Effector memory CD8-positive, alpha-beta T cell (primary cell): ENCODE measurements at places on chromosomes 5 and 9.

- H3K27ac ChIP-seq = no peak overlapping the region
- H3K36me3 ChIP-seq = no peaks in the 10 kb centered on the region
- peaks cover 3% of the 10 kb centered on the region for H3K27me3 ChIP-seq
- H3K4me3 ChIP-seq = no peak overlapping the region
- no peak for DNase-seq
These were observed 174.8 kb downstream of the SLC12A2 start for GRCh38 chr5:128258372-128258771.

DNA sequence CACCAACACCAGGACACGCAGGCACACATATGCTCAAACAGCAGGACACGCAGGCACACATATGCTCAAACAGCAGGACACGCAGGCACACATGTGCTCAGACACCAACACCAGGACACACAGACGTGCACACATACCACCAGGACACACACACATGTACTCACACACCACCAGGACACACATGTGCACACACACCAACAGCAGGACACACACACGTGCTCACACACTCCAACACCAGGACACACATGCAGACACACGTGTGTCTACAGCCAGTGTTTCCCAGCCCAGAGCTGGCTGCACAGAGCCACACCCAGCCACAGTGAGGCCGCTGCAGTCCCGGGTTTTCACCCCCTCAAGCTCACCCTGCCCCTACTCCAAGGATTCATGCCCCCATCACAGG is 25.0 kb upstream of the SLC12A7 start:
- H3K4me1 ChIP-seq = peaks cover 2% of the 10 kb centered on the region
- no peak overlapping the region for H3K4me3 ChIP-seq
- peaks cover 3% of the 10 kb centered on the region for H3K36me3 ChIP-seq

DNA sequence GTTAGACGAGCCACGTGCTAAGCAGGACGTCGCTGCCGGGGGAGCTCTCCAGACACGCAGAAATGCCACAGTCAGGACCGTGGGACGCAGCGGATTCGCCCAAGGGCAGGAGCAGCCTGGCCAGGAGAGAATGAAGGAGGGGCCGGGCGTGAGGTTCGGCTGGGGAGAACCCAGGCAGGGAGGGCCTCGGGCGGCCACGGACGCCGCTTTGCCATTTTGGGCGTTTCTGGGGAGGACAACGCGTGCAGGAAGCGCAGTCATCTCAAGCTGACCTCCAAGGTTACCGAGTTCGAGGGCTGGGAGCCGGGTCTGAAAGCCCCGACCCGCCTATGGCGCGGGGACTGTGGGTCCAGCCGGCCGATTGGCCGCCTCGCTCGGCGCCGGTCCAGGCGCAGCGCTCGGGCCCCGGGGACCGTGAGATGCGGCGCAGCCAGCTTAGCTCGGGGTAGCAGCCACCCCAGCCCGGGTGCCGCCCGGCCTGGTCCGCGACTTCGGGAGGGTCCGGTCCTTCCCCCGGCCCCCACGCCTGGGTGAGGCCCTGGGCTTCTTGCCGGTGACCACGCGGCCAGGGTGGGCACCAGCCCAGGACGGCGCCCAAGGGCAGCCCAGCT is 760 bp upstream of the MAN1B1 start:
- peak; percentile 17 for DNase-seq
- peak overlapping the region; percentile 93 for H3K4me3 ChIP-seq
- H3K27me3 ChIP-seq = no peaks in the 10 kb centered on the region
- H3K27ac ChIP-seq = peak overlapping the region; percentile 94

DNA sequence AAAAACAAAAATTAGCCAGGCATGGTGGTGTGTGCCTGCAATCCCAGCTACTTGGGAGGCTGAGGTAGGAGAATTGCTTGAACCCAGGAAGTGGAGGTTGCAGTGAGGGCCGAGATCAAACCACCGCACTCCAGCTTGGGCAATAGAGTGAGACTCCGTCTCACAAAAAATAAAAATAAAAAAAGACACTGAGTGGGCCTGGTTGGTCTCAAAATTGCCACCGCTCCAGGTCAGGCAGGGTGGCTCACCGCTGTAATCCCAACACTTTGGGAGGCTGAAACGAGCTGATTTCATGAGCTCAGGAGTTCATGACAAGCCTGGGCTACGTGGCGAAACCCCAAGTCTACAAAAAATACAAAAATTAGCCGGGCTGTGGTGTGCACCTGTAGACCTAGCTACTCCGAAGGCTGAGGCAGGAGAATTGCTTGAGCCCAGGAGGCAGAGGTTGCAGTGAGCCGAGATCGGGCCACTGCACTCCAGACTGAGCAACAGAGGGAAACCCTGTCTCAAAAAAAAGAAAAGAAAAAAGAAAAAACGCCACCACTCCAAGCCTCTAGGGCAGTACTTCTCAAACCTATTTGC is 1.8 kb downstream of the STK10 start:
- no peaks in the 10 kb centered on the region for H3K27me3 ChIP-seq
- peaks cover 68% of the 10 kb centered on the region for H3K36me3 ChIP-seq
- peaks cover 33% of the 10 kb centered on the region for H3K4me1 ChIP-seq
- H3K4me3 ChIP-seq = peak overlapping the region; percentile 100

DNA sequence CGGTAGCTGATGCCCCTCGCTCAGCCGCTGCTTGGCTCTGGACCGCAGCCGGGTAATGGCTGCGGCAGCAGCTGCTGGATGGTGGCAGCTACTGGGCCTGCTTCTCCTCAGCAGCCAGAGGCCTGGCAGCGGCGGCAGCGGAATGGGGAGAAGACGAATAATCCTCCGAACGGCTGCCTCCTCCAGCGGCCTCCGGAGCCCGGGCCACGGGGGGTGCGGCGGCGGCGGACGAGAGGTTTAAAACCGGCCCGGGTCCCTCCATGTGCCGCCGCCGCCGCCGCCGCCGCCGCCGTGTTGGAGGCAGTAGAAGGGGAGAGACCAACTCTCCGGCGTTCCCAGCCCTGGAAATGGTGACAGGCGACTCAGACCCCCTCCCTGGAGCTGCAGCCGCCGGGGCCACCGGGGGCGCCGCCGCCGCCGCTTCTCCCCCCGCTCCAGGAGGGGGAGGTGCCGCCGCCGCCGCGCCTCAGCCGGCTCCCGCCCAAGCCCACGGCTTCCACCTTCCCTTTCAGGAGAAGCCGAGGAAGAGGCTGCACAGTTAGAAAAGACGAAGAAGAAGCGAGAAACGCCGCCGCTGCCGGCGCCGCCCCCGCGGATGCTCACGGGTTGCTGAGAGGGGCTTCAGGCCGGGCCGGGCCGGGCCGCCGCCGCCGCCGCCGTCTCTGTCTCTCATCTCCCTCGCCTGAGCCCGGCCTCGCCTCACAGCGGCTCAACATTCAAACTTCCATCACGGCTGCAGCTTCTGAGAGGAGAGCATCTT is 118.4 kb upstream of the PRSS3 start:
- peaks cover 71% of the 10 kb centered on the region for H3K27me3 ChIP-seq
- DNase-seq = peak; percentile 3
- peak overlapping the region; percentile 41 for H3K27ac ChIP-seq
- no peaks in the 10 kb centered on the region for H3K36me3 ChIP-seq
- peaks cover 8% of the 10 kb centered on the region for H3K4me1 ChIP-seq

- peaks cover 31% of the 10 kb centered on the region for H3K4me1 ChIP-seq
- no peaks in the 10 kb centered on the region for H3K27me3 ChIP-seq
- H3K36me3 ChIP-seq = peaks cover 46% of the 10 kb centered on the region
These were observed 24.1 kb downstream of the TENT4A start for GRCh38 chr5:6737043-6737941.

GRCh38 chr5:153537207-153537606 is 46.7 kb downstream of the GRIA1 start:
- no peak for DNase-seq
- no peaks in the 10 kb centered on the region for H3K27me3 ChIP-seq
- no peaks in the 10 kb centered on the region for H3K36me3 ChIP-seq
- no peak overlapping the region for H3K4me3 ChIP-seq
- H3K4me1 ChIP-seq = no peaks in the 10 kb centered on the region
- no peak overlapping the region for H3K27ac ChIP-seq

- DNase-seq = no peak
- no peak overlapping the region for H3K4me3 ChIP-seq
- H3K27me3 ChIP-seq = no peaks in the 10 kb centered on the region
These were observed 216.9 kb downstream of the SH3GL2 start for GRCh38 chr9:17795744-17796143.

- no peak overlapping the region for H3K27ac ChIP-seq
- peaks cover 28% of the 10 kb centered on the region for H3K36me3 ChIP-seq
- DNase-seq = no peak
- no peaks in the 10 kb centered on the region for H3K27me3 ChIP-seq
- H3K4me3 ChIP-seq = peak overlapping the region; percentile 78
These were observed 1.4 kb upstream of the CAMSAP1 start for GRCh38 chr9:135908754-135909204.

- H3K4me1 ChIP-seq = no peaks in the 10 kb centered on the region
- no peaks in the 10 kb centered on the region for H3K36me3 ChIP-seq
- DNase-seq = no peak
- peaks cover 5% of the 10 kb centered on the region for H3K27me3 ChIP-seq
These were observed 59.3 kb downstream of the AHRR start for GRCh38 chr5:380701-381309.

DNA sequence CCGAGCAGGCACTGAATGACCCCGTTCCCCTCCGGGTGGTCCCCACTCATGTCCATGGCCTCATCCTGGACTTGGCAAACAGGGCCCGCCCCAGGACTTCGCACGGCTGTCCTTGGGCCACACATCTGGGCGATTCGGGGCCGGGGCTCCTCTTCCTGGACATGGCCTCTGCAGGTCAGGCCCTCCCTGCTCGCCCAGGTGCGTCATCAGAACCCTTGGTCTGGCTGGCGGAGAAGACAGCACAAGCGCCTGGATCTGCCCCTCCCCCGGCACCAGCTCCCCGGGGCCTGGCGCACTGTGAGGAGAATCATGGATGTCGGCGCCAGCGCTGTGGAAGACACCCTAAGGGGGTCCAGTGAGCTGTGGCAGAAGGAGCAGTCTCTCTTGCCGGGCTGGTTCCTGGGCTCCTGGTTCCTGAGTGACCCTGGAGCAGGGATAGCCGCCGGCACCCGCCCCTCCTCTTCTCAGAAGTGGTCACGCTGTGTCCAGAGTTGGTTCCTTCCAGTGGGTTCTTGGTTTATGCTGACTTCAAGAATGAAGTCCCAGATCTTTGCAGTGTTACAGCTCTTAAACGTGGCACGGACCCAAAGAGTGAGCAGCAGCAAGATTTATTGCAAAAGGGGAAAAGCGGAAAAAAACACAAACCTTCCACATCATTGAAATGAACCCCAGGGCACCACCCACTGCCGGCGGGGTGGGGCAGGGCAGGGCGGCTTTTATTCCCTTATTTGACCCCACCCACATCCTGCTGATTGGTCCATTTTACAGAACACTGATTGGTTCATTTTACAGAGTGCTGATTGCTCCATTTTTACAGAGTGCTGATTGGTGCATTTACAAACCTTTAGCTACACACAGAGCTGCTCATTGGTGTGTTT is 25.9 kb upstream of the SLC12A7 start:
- DNase-seq = no peak
- no peak overlapping the region for H3K27ac ChIP-seq
- no peak overlapping the region for H3K4me3 ChIP-seq
- H3K27me3 ChIP-seq = no peaks in the 10 kb centered on the region

- H3K4me1 ChIP-seq = no peaks in the 10 kb centered on the region
- DNase-seq = no peak
- no peak overlapping the region for H3K4me3 ChIP-seq
- H3K27me3 ChIP-seq = no peaks in the 10 kb centered on the region
These were observed 64.5 kb downstream of the STARD4 start for GRCh38 chr5:111447822-111448221.

- H3K27ac ChIP-seq = no peak overlapping the region
- no peak for DNase-seq
- no peaks in the 10 kb centered on the region for H3K36me3 ChIP-seq
- peaks cover 14% of the 10 kb centered on the region for H3K27me3 ChIP-seq
These were observed 228.6 kb upstream of the KIF2A start for GRCh38 chr5:62077387-62077786.

GRCh38 chr5:148957591-148958202 is 105.2 kb downstream of the SH3TC2 start:
- H3K36me3 ChIP-seq = no peaks in the 10 kb centered on the region
- H3K4me3 ChIP-seq = no peak overlapping the region
- H3K4me1 ChIP-seq = peaks cover 4% of the 10 kb centered on the region
- H3K27me3 ChIP-seq = no peaks in the 10 kb centered on the region
- peak; percentile 63 for DNase-seq

DNA sequence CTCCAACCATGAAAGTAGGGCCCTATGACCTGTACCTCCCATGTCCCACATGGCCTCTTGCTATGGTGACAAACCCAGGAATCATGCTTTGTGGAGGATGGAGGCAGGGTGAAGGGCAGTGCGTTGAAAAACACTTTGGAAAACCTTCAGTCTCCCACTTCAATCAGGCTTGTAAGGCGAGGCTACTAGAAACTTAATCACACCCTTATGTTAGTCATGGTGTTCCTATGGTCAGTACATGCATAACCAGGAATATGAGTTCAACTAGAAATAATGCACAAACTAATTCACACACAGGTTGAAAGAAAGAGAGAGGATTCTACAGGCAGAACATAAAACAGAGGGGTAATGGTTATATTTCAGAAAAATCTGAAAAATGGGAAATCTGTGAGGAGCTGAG is 601.1 kb downstream of the KCTD16 start:
- H3K4me3 ChIP-seq = no peak overlapping the region
- H3K36me3 ChIP-seq = no peaks in the 10 kb centered on the region
- H3K27me3 ChIP-seq = no peaks in the 10 kb centered on the region

GRCh38 chr9:20559231-20559890 is 62.9 kb downstream of the MLLT3 start:
- peaks cover 65% of the 10 kb centered on the region for H3K4me1 ChIP-seq
- no peak overlapping the region for H3K4me3 ChIP-seq
- no peak for DNase-seq
- no peaks in the 10 kb centered on the region for H3K36me3 ChIP-seq

DNA sequence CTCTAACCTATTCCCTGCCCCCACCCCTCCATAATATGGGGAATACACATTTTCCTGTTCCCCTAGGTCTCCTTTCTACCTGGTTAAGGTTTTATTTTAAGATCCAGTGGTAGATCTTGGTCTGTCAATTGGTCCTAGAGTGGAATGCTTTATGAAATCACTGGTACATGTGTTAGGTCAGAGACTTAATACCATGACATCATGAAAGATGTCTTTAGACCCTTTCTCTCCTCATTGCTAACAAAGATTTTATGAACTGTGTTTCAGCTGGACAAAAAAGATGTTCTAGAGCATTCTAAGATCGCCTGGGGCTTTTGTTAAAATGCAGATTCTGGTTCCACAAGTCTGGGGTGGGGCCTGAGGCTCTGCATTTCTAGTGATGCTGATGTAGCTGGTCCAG is 9.1 kb downstream of the GSN start:
- DNase-seq = no peak
- no peaks in the 10 kb centered on the region for H3K36me3 ChIP-seq
- peaks cover 4% of the 10 kb centered on the region for H3K4me1 ChIP-seq
- H3K4me3 ChIP-seq = no peak overlapping the region

GRCh38 chr9:23662320-23662719 is 163.7 kb downstream of the ELAVL2 start:
- no peak for DNase-seq
- H3K4me3 ChIP-seq = no peak overlapping the region
- no peaks in the 10 kb centered on the region for H3K4me1 ChIP-seq

GRCh38 chr5:113202746-113203716 is 226.4 kb downstream of the DCP2 start:
- H3K36me3 ChIP-seq = no peaks in the 10 kb centered on the region
- no peak for DNase-seq
- no peak overlapping the region for H3K4me3 ChIP-seq

DNA sequence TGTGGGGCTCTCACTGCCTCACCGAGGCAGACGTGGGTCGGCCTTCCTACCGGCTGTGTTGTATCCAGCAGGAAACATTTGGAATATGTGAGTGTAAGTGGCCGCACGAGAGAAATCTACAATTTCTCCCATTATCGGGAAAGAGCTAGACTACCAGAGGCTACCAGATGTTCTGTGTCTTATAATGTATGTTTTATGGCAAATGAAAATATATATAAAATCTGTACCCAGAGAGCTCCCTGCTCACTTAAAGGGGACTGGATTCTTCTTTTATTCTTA is 69.5 kb upstream of the PITX1 start:
- H3K36me3 ChIP-seq = no peaks in the 10 kb centered on the region
